ENCODE measurements at places on chromosomes 2 and 18.

GRCh38 chr2:74873678-74874640 is 40.0 kb downstream of the HK2 start:
- DNase-seq, result no peak

- no peak for DNase-seq
Measured at GRCh38 chr2:52862801-52863200, 904.8 kb upstream of the CHAC2 start.

DNA sequence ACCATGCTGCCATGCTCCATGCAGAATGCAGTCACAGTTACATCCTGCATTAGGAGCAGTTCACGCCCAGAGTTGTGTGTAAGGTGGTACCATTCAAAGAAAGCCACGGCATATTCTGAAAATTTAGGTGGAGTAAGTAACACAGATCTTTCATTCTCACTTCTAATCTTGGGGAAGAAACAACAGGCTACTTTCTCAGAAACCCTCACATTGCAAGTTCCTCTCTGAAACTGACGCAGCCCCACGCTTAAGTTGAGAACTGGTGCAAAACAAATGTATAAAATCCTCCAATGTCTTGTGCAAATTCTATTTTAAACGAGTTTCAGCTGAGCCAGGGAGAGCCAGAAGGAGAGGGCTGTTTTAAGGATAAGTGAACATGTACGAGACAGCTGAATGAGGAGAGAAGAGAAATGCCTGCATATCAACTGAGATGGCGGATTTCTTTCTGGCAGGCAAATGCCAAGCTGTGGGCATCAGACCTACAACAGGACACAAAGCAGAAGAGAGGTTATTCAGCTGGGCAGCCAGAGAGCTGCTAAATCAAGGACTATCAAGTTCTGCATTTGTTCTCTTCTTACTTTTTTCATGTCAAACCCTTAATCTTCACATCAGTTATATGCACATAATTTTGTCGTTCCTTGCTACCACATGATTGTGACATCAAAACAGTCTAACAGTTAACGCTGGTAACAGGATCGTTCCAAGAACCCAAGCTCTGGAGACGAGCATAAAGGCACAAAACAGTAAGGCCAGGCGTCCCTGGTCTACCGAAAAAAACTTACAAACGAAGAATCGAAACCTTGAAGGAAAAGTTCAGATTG is 6.4 kb downstream of the ARL4C start:
- DNase-seq, result no peak

- no peak for DNase-seq
Measured at GRCh38 chr2:216661639-216662375, 28.6 kb downstream of the IGFBP2 start.
